Activated CD8-positive, alpha-beta T cell treated with anti-CD3 and anti-CD28 coated beads, Interleukin-2, amount 10 ng/mL, durations not matched to agents 7 days and 5 days (primary cell): ENCODE measurements at places on chromosomes 7 and 10. TPM values are rescaled to one million over a fixed set of nuclear protein-coding genes. Genes with fewer than 3 reads are reported as not detected.

DNA sequence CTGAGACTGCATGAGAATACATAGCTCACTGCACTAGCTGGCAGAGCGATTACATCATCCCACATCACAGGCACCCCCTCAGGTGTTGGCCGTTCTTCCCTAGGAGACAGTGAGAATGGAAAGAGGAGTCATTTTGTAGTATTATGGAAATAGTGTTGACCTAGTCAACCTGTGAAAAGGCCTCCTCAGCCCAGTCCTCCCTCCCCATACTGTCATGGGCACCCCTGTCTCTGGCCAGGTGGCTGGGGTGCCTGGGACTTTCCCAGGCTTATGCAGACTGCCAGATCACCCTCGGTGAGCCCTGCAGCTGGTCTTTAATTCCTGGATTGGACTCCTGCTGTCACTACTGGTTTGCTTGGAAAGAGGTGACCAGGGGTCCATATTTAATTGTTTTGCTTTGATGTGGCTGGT is 4.0 kb downstream of the INPP5A start:
- peaks cover 11% of the 10 kb centered on the region for H3K36me3 ChIP-seq
- H3K4me3 ChIP-seq = no peak overlapping the region
- DNase-seq = no peak
- peaks cover 78% of the 10 kb centered on the region for H3K4me1 ChIP-seq
- no peaks in the 10 kb centered on the region for H3K27me3 ChIP-seq

GRCh38 chr7:98354511-98355249 is 46.2 kb downstream of the BAIAP2L1 start:
- H3K4me1 ChIP-seq = no peaks in the 10 kb centered on the region
- H3K27ac ChIP-seq = no peak overlapping the region
- no peak overlapping the region for H3K4me3 ChIP-seq
- no peak for DNase-seq
- H3K27me3 ChIP-seq = no peaks in the 10 kb centered on the region

DNA sequence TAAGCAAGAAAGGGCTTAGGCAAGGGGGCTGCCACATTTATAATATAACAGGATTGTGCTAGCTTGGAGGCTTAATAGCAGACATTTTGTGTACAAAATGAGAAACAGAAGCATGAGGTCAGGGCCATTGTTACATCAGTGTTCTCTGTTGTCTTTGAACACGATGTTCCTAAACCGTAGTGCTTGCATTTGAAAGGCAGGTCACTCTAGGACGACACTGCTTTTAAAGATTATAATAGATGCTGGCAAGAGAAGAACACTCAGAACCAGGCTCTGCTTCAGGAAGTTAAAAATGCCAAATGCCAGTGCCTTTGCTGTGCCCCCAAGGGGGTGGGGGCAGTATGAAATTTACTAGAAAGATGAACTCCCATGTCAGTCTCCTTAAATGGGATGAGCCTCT is 91.1 kb downstream of the SORCS3 start:
- no peaks in the 10 kb centered on the region for H3K4me1 ChIP-seq
- no peak for DNase-seq
- H3K36me3 ChIP-seq = no peaks in the 10 kb centered on the region
- no peak overlapping the region for H3K27ac ChIP-seq
- H3K4me3 ChIP-seq = no peak overlapping the region

DNA sequence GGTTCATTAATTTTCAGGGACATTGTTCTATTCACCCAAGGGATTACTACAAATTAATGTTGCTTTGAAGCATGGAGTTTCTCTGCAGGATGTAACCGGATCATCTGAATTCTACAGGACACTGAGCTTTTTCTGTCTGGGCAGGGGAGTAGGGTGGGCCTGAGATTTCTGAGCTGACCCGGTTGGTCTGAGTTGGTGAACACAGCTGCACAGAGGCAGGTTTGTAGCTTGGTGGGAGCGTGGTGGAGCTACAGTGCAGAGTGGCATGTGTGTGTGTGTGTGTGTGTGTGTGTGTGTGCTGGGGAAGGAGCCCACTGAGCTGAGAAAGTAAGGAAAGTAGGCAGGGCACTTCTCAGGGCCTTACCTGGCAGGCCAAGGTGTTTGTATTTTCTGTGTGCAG is 62.6 kb downstream of the SH2D4B start:
- no peak for DNase-seq
- no peaks in the 10 kb centered on the region for H3K4me1 ChIP-seq
- H3K36me3 ChIP-seq = no peaks in the 10 kb centered on the region
- H3K27ac ChIP-seq = no peak overlapping the region

GRCh38 chr10:101145145-101145544 is 14.0 kb downstream of the TLX1 start:
- peaks cover 5% of the 10 kb centered on the region for H3K4me1 ChIP-seq
- H3K36me3 ChIP-seq = no peaks in the 10 kb centered on the region
- H3K4me3 ChIP-seq = no peak overlapping the region
- no peak overlapping the region for H3K27ac ChIP-seq
- H3K27me3 ChIP-seq = peaks cover 72% of the 10 kb centered on the region

ACBD7 gene
- 5.2 TPM for total RNA-seq

ADIRF gene
- not detected for total RNA-seq

GBF1 gene
- 39.8 TPM for total RNA-seq
